NCI-H1048 (cell line): ENCODE measurements at places on chromosomes 5 and 9.

DNA sequence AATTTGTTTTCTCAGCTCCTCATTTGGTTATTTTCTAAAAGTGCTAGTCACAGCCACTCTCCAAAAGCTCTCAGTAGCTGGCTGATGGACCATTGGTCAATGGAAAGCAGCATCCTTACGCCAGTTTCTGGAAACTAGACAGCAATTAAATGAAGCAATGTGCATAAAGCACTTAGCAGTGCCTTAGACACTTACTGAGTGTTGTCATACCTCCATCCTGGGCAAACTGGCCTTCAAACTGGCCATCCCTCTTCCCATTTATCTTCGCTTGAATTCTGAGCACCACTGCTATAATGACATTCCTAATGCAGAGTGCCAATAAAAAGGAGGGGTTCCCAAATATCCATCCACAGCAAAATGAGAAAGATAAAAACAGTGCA lies 209.2 kb downstream of the ENC1 start:
- no peak for DNase-seq

GRCh38 chr5:43034591-43034968 lies 5.5 kb downstream of the ANXA2R start:
- no peak for DNase-seq

- no peak for DNase-seq
Observed at GRCh38 chr5:132394667-132395259, 25.3 kb downstream of the SLC22A5 start.

DNA sequence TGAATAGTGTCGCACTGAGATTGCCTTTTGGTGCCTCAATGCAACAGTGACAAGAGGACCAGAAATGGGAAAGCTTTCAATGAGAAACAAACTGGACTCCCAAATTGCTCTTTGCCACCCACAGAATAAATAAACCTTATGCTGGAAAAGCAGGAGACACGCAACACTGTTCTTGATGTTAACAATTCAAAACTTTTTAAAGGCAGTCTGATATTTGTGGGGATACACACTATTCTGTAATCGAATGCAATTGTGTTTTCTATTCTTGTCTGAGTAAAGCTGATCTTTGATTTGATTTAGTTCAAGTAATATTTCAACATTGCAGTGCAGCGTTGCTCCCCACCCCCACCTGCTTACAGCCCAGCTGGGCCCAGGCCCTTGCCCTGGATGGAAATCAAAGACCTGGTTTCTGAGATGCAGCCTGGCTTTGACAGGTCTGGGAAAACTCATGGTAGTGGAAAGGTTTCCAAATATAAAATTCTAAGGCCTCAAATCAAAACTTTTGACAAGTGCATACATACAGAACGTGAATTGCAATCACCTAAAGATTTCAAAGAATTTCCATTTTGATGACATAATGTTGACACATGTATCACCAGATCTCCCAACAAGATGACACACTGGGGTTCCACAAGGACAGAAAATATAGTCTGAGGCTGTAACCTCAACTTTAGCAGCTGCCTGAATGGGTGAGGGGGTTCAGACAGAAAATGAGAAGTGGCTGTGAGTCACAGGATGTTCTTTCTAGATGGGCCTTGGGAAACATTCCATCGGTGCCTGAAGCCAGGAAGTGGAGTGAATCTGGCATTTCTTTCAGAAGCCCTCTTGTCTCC lies 55.1 kb downstream of the ABCA1 start:
- no peak for DNase-seq

- DNase-seq, result no peak
Observed at GRCh38 chr9:74557571-74557970, 60.4 kb downstream of the RORB start.

DNA sequence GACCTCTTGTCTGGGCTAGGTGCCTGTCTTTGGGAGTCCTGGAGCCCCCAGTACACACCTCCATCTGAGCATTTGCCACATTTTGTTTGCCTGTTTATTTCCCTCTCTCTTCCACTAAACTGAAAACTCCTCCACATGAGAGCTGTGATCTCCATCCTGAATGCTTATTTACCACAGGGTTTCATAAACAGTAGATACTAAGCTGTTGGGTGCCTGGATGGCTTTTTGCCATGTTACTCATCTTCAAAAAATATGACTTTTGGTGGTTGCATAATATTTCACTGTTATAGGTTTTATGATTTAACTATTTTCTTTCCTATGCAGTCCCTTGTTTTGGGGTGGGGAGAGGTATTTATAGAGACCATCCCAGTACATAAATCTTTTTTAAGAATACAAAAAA lies 99.6 kb downstream of the APBA1 start:
- DNase-seq, result no peak

- DNase-seq, result no peak
Observed at GRCh38 chr5:95530416-95530815, 24.4 kb downstream of the SKIC3 start.

GRCh38 chr5:125113328-125113727 lies 366.9 kb upstream of the ZNF608 start:
- no peak for DNase-seq

- DNase-seq, result no peak
Observed at GRCh38 chr9:118295413-118295812, 591.2 kb downstream of the TLR4 start.

DNA sequence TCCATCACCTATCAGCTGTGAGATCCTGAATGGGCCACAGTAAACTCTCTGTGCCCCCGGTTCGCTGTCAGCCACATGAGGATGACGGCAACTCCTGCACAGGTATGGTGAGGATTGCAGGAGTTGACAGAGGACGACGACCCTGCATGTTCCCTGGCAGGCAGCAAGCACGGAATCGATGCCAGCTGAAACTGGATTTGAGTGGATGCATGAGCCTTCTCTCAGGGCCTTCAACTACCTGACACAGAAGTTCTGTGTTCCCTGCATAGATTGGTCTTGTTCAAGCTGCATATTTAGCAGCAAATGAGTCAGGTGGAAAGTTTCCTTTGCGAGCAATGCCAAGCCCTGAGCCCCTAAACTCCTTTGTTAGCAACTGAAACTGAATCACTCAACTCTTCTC lies 69.6 kb upstream of the PTCH1 start:
- DNase-seq, result no peak

DNA sequence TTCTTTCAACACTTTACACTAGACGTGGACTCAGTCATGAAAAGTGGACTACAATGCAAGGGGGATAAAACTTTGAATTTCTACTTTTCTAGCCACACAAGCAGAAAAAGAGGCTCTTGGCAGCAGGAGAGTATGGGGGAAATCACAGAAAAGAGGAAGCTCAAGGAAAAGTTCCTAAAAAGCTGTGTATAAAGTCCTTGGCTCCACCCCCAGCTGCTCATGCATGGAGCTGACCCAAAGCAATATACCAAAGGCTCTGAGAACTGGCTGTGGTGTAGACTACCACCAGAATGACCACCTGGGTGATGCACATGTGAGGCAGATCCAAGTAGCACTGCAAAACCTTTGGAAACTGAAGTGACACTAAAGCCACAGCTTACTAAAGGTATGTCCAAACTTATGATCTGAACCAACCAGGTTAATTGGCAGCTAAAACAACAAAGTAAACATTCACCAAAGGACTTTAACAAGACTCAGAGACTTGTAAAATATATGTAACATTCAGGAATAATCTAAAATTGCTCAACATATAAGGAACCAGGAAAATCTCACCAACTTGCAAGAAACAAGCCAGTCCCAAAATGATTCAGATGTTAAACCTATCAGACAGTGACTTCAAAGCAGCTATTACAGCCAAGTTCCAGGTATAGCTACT lies 55.5 kb upstream of the RASGRF2 start:
- no peak for DNase-seq

DNA sequence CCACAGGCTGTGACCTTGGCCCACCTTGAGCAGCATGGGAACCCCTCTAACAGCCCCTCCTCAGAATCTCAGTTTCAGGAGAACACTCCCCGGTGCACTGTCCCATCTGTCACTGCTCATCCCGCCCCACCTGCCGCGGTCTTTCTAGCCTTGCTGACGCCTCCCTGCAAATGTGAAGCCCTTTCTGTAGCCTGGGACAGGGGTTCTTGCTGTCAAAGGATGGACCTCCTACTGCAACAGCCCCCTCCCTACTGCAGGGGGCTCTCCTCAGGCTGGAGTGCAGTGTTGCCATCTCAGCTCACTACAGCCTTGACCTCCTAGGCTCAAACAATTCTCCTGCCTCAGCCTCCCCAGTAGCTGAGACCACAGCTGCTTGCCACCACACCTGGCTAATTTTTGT lies 20.0 kb downstream of the OR2V1 start:
- DNase-seq, result no peak
